ENCODE measurements at places on chromosomes 3 and 15.

GRCh38 chr3:39515681-39516441 lies 48.4 kb downstream of the MOBP start:
- DNase-seq, result no peak

DNA sequence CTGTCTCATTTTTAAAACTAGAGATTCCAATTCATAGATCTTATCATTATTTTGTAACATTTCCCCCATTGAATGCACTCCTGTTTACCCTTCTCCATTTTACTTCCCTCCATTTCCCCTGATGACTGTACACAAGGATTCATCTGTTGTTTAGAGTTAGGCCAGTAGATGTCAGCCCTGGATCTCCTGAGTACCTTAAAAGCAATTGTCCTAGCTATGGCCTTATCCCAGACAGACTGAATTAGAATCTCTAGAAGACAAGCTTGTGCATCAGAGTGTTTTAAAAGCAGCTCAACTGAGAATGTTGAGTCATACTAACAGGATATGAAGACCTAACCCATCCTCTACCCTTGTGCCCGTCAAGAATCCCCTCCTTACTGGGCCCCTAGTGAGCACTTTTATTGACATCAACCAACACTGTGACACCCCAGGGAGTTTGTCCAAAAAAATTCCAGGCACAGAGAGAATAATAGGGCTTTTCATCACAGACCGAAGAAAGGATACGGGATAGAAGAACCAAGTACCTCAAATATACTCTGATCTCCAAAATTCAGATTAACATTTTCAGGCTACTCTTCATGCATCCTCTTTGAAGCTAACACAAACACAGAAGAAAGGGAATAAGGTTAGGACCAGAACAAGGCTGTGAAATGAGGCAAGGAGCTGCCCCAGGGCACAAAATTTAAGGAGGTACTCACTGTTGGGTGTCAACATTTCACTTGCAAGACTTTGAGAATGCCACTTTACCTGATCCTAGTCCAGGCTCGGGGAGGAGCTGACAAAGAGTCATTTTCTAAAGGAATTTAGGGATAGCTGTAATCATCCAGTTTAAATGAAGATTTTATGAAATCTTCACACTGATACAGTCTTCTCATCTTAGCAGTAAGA lies 17.1 kb downstream of the ZBED2 start:
- DNase-seq, result peak; percentile 81

DNA sequence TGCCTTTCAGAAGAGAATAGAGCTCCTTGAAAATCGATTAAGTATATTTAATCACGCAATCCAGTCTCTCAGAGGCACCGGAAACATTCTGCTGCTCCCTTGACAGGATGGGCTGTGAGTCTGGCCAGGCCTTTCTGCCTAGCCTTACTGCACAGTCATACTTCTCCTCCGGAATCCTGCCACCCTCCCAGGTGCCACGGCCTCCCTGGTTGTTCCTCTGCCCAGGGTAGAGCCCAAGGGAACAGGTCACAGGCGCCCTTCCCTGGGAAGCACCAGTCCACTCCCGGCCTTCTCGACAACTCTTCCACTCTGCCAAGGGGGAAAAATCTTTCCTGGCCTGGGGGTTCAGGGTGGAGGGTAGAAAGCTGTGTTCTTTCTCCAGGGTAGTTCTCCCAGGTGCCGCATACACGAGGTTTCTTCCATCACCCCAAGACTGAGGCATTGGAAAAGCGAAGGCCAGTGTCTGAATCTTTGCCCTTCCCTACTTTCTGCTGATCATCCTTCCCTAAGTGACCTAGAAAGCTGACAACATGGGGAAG lies 17.4 kb upstream of the SYNM start:
- DNase-seq, result no peak

DNA sequence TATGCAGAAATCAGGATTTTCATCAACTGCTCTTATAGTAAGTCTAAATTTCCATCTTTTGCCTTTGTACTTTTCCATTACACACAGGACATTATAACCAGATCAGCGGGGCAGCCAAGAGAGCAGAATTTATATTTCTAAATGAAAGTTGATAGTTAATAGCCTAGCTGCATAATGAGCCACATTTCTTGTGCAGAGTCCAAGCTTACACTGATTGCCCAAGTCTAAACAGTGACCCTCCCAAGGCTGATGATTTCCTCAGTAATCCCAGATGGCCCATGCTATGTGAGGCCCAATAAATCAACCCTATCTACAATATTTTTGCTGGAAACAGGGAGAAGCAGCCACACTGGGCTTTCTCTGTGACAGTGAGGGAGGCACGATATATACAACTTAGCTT lies 475.8 kb upstream of the KCNMB2 start:
- peak; percentile 55 for DNase-seq

GRCh38 chr3:36776436-36776835 lies 12.1 kb upstream of the DCLK3 start:
- DNase-seq, result no peak

DNA sequence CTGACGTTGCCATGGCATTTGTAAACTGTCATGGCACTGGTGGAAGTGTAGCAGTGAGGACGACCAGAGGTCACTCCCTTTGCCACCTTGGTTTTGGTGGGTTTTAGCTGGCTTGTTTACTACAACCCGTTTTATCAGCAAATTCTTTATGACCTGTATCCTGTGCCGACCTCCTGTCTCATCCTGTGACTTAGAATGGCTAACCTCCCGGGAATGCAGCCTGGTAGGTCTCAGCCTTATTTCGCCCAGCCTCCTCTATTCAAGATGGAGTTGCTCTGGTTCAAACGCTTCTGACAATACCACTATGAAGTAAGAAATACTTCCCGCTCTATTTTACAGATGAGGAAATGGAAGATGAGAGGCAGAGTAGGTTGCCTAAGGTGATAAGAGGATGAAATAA lies 16.6 kb downstream of the PAQR9 start:
- no peak for DNase-seq

DNA sequence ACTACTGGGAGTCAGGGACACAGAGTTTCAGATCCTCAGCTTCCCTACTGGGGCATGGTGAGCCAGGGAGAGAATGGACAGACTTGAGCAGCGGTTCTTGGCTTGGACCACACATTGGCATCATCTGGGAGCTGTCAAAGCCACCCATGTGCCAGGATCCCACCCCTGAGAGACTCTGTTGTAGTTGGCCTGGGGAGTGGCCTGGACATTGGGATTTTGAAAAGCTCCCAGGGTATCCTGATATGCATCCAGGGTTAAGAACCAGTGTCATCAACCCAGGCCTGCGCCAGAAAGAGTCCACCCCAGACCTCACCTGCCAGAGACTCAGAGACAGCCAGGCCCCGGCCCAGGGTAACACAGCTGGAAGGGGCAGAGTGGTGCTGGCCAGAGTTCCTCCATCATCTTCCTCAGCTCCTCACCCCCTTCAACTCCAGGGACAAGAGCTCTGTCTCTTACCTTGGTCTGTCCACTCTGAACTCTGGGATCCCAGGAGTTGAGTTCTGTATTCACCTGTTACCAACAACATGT lies 33.0 kb upstream of the CHRNB4 start:
- no peak for DNase-seq

- no peak for DNase-seq
Observed at GRCh38 chr3:119403201-119403600, 60.2 kb downstream of the TMEM39A start.

Data from cardiac fibroblast (primary cell).